Right ventricle myocardium superior (tissue), 1 donor: ENCODE measurements at places on chromosomes 2 and 18. TPM values are rescaled to one million over a fixed set of nuclear protein-coding genes. Genes with fewer than 3 reads are reported as not detected.

DNA sequence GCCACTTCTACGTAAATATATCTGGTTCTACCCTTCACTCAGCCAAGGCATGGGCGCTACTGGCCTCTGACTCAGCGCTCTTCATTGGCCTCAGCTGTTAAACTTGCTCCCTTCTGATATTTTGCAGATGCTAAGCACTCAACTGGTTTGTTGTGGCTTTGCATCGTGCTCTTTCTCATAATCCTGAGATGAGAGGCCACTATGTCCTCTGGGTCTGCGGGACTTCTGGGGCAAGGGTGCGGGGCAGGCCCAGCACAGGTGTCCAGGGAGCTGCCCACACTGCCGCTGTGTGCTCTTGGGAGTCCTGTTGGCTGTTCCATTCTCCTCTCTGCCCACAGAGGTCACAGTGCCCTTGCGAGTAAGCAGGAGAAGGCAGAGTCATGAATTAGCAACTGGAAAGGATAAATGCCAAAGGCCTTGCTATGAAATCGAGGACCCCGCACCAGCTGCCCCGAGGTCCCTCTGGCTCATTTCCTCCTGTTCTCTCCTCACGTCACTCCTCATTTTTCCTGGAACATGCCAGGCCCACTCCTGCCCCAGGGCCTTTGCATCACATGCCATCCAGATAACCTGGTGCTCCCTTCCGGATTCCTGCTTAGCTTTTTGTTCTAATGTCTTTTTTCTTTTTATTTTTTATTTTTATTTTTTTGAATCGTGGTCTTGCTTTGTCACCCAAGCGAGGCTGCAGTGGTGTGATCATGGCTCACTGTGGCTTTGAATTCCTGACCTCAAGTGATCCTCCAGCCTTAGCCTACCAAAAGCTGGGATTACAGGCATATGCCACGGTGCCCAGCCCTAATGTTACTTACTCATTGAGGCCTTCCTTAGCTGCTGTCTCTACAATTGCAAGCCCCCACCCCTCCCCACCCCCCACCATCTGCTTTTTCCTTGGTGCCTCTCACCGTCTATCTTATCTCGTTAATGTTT, 34.9 kb upstream of the MAT2A start:
- DNase-seq, result no peak

GRCh38 chr2:65351234-65351947, 81.0 kb downstream of the SPRED2 start:
- no peak for DNase-seq

GRCh38 chr18:13532406-13533075, 193.8 kb downstream of the FAM210A start:
- no peak for DNase-seq

- DNase-seq, result no peak
Measured at GRCh38 chr2:100928235-100928634, 73.9 kb upstream of the RPL31 start.

DNA sequence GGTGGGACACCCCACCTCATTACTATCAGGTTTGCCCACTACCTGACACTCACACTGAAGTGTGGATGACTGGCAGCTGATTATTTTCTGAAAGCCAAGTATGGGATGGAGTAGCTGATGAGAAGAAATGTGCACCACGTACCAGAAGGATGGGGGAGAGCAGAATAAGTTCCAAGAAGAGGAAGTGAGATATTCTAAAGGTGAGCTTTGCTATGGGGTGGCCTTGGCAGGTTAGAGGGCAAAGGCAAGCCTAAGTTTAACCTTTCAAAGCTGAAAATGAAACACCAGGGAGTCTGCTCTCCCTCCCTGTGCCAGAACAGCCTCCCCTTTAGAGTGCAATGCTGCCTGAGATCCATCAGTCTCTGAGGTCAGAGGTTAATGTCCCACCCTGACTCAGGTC, 196.1 kb upstream of the OSR1 start:
- DNase-seq, result no peak

DNA sequence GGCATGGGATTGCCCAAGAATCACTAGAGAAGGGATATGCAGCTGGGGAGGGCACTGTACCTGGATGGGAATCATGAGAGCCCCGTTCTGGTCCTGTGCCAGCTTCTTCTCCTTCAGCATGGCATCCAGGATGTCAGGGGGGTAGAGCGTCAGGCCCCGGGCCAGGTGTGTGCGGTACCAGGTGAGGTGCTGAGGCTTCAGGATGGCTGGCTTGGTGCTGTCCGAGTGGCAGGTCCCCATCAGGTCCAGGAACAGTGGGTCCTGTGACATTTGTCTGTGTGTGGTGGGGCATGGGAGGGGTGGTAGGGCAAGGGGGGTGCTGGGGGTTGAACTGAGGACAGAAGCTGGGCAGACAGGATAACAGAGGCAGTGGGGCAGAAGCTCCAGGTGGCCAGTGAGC, 13.2 kb downstream of the CFAP65 start:
- DNase-seq, result no peak

DNA sequence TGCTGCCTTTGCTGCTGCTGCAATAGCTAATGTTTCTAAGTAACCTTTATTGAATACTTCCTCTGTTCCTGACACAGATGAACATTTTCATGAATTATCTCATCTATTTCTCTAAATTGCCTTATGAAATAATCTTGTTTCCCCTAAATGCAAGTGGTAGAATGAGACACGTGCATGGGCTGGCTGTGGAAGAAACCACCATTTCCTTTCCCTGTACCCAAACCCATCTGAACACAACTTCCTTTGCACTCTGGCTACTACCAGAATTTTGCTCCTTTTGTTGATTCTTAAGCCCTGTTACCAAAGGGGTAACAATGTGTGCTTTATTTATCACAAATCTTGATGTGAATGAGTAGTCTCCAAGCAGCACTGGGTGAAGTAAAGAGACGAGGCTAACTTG, 29.2 kb downstream of the AKAIN1 start:
- no peak for DNase-seq

DNA sequence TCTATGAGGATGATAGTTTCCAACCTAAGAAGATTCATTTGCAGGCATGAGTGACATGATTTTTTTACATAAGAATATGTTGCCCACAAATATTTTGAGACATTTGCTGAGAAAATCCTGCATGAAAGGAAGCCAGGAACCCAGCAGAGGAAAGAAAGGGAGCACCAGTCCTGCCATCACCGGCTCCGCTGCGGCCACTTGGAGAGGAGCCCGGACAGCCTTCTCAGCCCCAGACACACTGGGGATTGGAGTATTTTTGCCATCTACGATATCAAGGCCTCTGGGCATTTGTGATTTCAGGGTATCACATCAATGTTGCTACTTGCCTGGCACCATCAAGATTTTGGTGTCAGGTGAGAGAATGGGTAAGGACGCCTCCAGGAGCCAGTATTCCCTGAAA, 228.3 kb downstream of the PTGR3 start:
- no peak for DNase-seq

DNA sequence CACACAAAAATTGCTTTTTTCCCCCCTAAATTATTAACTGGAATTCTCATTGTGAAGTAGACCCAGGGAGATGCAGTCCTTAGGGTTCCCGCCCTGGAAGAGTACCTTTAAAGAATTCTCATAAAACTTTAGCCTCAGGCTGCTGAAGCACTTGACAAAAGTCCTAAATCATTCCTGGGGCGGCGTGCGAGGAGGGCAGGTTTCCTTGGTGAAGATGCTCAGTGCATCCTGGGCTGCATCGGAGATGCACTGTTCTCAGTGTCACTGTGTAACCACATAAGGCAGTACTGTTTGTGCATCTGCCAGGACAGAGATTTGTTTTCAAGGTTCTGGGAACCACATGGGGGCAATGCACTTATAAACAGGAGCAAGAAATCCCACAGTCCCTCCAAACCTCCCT, 62.6 kb downstream of the ZNF236 start:
- peak; percentile 13 for DNase-seq

DNA sequence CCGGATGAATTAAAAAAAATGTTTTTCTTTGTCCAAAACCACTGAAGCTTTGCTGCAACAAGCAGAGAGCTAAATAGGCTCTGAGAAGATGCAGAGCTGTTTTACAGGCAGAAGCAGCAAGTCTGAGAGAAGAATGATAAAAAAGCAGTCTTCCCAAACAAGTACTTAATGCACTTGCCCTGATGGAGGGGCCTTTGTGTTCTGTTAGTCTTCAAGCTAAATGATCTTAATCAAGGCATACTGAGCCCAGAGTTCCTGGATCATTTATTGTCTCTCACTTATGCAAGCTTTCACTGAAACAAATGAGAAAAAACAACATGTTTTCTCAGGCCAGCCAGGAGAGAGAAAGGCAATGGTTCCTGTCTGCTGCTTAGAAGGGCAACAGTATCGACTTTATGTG, 152.5 kb downstream of the CLIP4 start:
- no peak for DNase-seq

DNA sequence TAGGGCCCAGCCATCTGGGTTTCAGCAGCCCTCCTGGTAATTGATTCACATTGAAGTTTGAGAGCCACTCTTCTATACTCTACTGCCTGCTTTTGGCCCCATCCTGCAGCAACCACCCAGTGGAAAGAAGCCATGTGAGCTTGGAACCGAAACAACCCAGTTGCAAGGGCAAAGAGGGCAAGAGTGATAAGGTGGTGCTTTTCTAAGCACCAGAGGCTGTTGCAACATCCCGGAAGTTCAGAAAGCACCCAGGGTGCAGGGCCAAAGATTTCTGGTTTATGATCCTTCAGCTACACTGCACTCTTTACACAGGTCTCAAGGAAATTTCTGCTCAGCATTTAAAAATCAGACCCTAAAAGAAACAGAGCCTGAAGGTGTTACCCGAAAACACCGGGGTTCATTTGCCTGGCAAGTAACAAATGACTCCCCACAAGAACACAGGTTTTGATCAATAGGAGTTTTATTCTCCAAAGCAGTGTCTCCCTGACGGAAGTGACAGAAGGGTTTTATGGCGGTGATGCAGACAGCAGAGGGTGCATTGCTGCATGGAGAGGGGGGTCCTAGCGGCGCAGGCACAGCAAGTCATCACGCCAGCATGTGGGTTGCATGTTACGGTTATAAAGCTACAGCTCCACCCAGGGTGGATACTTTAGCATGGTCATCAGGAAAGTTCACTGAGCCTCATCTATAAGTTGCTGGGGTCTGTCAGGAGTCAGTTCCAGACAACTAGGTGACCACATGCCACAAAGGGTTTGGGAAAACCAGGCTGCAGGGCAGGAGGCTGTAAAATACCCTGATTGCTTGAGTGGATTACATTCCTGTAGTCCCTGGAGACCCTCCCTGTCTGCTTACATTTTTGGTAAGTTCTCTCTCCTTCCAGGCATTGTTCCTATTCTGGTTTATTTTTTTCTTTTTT, 28.8 kb upstream of the TMEM37 start:
- DNase-seq, result no peak

DNA sequence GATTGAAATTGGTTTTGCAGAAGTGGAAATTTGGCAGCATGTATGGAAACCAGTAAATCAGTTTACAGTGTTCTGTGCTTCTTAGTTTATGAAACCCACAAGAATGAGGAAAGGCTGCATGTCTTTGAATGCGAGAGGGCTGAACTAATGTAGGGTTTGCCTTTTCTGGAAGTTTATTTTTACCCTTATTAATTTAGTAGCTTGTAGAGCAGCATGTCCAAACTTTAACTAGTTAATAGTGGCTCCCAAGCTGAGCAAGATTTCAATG, 50.4 kb downstream of the LDLRAD4 start:
- no peak for DNase-seq

DNA sequence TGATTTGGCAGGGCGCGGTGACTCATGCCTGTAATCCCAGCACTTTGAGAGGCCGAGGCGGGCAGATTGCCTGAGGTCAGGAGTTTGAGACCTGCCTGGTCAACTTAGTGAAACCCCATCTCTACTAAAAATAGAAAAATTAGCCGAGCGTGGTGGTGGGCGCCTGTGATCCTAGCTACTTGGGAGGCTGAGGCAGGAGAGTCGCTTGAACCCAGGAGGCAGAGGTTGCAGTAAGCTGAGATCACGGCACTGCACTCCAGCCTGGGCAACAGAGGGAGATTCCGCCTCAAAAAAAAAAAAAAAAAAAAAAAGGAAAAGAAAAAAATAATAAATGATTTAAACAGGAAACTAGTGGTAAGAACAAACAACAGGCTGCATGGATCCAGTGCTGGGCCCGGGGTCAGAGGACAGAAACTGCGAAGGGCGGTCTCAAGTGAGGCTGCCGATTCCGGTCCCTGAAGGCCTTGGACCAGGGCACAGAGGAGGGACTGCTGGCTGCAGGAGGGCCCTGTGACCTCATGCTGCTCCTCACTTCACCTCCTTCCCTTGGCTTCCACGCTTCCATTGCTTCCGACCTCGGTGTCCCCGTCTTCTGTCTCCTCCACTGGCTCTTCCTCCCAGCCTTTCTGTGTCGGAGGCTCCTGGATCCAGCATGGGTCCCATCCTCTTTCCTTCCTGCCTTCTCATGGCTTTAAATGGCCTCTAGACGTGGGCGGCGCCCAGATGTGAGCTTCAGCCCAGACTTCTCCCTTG, 2.1 kb upstream of the GRHL1 start:
- no peak for DNase-seq

GRCh38 chr2:185279999-185280398, 458.6 kb upstream of the FSIP2 start:
- no peak for DNase-seq

- no peak for DNase-seq
Measured at GRCh38 chr2:128793404-128793803, 474.7 kb upstream of the HS6ST1 start.

GRCh38 chr2:8611700-8612099, 70.2 kb upstream of the ID2 start:
- DNase-seq, result no peak

DNA sequence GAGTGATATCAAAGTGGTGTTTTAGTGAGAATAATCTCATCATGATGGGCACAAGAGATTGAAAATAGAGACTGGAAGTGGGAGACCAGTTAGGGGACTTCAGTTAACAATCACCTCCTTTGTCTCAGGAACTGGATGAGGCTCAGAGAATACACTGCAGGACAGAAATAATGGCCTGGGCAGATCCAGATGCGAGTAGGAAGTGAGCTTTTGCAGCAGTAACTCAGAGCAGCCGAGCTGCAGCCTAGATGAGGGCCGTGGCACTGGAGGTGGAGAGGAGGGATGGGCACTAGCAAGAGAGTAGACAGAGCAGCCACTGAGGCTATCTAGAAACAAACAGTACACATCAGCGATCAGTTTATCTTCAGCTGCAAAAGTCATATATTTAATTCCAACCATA, 48.6 kb downstream of the CYB5A start:
- DNase-seq, result no peak

GRCh38 chr18:36760598-36760997, 68.2 kb downstream of the TPGS2 start:
- DNase-seq, result no peak

GRCh38 chr2:73862987-73863386, 29.8 kb upstream of the ACTG2 start:
- DNase-seq, result no peak

- no peak for DNase-seq
Measured at GRCh38 chr2:108605947-108606346, 71.7 kb downstream of the LIMS1 start.

- DNase-seq, result no peak
Measured at GRCh38 chr2:201631041-201631440, 12.3 kb downstream of the TMEM237 start.

HOXD13 gene
- total RNA-seq, result not detected

ACADL gene
- 0.73 TPM for total RNA-seq

FEV gene
- total RNA-seq, result not detected

QPCT gene
- 1.2 TPM for total RNA-seq

GPR45 gene
- not detected for total RNA-seq

KDM3A gene
- 27.2 TPM for total RNA-seq

MC2R gene
- total RNA-seq, result not detected

PECR gene
- 6.0 TPM for total RNA-seq

FSIP2 gene
- total RNA-seq, result 0.13 TPM
